Activated naive CD4-positive, alpha-beta T cell (primary cell): ENCODE measurements at places on chromosomes 1 and 21.

- DNase-seq: no peak
Observed at GRCh38 chr1:96076589-96076988, 645.0 kb upstream of the PTBP2 start.

GRCh38 chr1:39675220-39675619 is 3.3 kb upstream of the NT5C1A start:
- DNase-seq: no peak

DNA sequence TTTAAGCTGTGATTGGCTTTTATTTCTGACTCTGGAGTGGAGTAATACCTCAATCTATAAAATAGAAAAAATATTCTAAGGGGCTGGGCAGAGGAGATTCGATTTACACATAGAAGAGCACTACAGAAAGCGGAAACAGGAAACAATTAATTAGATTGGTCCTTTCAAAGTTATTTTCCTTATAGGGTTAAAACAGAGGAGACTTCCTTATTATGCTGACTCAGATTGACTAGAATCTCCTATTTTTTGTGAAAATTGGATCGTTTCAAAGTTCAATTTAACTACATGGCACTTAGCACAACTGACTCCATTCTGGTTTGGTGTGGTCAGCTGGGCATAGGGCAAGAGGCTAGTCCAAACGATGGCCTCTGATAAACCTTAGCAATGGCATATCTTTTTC is 48.3 kb upstream of the NCAM2 start:
- no peak for DNase-seq

DNA sequence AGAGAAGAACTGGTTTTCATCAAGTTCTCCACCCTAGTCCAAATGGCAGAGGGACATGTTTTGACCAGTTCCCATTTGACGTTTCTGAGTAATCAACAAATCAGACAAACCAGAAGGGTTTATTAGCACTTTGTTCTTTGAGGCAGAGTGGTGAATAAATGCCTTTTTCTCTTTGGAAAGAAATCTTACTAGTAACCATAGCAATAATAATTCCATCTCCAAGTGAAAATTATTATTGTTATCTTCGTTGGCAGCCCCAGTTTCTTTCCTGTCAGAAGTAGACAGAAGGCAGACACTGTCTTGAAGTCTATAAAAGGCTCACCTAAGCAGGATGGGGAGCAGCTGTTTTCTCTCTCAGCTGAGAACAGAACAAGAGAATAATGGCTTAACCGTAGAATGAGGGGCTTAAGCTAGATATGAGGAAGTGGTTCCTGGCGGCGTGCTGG is 391.6 kb downstream of the PBX1 start:
- DNase-seq: no peak

GRCh38 chr1:20212685-20213331 is 26.5 kb upstream of the PLA2G2C start:
- no peak for DNase-seq

- no peak for DNase-seq
Observed at GRCh38 chr1:1092894-1093609, 18.9 kb upstream of the RNF223 start.

DNA sequence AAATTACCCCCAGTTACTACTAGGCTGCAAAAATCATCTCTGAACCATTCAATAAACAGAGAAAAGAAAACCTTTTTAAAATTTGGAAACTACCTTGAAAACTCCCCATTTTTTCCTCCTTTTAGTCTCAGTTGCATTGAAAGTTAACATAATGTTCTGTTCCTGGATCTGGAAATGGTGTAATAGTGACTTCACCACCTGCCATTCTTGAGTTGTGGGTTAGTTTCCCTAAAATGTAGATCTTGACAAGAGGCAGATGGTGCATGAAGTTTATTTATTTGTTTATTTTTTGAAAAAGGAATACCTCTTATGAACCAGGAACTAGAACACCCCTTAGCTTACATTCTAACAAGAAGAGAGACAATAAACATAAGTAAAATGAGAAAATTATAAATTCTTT is 72.8 kb downstream of the ATF6 start:
- no peak for DNase-seq

- DNase-seq: no peak
Observed at GRCh38 chr1:90621986-90622385, 95.1 kb downstream of the BARHL2 start.

- no peak for DNase-seq
Observed at GRCh38 chr1:100443811-100444571, 91.7 kb downstream of the CDC14A start.

DNA sequence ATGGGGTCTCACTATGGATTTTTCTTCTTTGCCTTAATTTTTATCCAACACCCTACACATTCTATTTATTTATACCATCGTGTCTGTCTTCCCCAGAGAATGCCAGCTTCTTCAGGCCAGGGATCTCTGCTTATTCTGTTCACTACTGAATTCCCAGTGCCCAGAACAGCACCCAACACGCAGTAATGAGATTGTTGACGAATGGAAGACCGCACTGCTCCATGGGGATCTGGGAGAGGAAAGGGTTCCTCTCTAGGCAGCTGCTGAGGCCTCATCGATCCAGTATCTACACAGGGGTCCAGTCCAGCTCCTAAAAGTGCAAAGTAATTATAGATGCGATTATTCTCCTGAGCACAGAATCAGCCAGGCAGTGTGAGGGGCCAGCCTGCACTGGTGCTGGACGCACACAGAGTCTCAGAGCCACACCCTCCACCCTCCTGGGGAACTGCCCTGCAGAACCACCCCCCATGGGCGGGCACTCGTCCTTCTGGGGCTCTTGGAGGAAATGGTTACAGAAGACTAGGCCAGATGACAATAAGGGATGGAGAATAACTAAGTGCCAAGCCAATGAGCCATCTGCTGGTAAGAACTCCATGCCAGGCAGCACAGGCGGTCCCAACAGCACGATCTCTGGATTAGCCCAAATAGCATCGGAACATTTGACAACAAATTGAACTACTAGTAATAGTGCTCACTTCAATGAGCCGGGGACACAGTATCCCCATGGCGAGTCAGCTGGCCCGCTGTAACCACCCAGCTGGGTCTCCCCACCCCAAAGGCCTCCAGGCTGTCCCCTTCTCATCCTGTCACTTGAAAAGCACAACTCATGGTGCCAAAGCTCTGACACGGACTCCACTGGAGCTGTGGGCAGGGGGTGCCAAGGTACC is 1.7 kb upstream of the PDE9A start:
- DNase-seq: no peak

DNA sequence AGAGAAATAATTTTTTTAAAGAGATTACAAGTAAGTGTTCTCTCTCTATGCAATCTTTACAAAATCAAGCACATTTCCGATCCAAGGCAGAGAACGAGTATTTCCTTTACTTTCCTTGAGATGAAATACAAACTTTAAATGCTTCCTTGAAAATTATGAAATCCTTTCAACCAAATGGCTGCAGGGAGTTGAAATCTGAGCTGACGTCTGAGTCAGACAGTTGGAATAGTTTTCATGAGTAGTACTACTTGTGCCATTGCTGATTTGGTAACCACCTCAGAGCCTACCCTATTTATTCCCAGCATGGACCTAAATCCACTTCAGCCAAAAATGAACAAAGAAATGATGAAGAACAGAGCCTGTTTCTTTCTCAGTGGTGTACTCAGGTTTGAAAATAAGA is 183.6 kb downstream of the GIPC2 start:
- DNase-seq: no peak

DNA sequence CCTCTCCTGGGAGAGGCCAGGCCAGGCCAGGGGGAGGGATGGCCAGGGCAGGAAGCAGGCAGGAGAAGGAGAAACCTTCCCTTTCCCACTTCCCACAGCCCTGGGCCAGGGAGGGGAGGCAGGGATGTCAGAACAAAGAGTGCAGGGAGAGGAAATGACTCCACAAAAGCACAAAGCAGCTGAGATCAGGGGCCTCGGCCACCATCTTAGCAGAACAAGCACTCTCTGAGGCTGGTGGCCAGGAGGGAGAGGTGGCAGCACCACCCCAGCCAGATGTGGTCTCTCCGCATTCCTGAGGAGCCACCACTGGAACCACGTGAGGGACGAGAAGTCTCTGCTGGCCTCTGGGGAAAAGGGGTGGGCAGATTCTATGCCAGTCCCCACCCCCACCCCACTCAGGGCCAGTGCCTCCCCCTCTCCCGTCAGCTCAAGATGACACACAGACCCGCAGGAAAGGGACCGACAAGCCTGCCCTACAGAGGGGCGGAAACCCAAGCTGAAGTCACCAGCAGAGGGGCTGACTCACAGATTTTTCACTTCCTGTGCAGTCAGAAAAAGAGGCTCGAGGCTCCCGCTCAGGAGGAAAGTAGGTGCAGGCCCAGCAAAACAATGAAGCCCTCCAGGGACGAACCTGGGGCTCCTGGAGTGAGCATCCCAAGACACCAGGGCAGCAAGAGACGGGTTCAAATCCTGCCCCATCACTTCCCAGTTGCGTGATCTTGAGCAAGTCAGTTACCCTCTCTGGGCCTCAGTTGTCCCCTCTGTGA is 24.1 kb upstream of the ALDH4A1 start:
- DNase-seq: peak; percentile 48

DNA sequence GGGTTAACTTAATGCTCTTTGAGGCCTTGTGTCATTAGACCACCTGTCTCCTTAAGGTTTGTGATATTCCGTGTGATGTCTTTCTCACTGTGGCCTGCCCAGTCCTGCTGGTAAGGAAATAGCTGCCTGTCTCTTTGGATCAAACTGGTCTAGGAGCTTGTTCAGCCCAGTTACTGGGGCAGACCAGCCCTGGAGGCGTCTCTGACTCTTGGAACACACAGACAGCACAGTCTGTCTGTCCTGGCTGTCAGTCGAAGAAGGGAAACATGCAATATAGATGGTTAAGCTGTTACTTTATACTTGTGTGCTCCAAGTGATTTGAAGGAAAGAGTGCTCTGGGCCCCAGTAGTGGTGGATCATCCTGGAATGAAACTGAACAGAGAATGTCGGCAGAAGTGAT is 20.4 kb downstream of the PBX1 start:
- DNase-seq: no peak

DNA sequence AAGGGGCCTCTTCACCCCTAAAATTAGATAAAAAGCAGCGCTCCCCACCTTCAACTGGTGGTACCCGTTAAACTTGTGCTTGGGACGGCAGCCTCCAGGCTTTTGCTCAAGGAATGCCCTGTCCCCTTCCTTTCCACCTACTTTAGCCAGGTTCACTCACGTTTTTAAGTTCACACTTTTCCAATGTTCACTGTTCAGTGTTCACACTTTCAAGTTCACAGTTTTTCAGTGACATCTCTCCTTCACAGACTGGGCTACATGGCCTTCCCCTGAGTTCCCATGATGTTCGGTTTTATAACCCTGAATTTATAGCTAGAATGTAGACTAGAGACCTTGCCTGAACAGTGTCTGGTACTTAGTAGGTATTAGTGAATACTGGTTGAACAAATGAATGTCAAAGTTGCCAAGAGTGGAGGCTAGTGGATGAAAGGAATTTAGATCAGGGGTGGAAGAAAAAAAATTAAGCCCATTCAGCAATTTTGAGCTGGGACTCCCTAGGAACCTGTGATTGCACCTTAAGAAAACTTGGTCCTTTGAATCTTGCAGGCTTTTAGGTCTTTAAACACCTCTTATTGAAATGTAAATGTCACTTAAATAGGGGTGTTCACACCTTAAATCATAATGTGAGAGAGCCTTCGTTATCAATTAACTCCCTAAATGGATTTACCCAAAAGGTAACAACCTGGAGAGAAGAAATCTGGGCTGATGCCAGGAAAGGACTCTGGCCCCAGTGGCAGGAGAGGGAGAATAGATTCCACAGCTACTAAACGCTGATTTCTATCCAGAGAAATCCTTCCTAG is 12.3 kb downstream of the BTG2 start:
- DNase-seq: no peak

- no peak for DNase-seq
Observed at GRCh38 chr1:166080277-166080966, 86.4 kb downstream of the FAM78B start.

DNA sequence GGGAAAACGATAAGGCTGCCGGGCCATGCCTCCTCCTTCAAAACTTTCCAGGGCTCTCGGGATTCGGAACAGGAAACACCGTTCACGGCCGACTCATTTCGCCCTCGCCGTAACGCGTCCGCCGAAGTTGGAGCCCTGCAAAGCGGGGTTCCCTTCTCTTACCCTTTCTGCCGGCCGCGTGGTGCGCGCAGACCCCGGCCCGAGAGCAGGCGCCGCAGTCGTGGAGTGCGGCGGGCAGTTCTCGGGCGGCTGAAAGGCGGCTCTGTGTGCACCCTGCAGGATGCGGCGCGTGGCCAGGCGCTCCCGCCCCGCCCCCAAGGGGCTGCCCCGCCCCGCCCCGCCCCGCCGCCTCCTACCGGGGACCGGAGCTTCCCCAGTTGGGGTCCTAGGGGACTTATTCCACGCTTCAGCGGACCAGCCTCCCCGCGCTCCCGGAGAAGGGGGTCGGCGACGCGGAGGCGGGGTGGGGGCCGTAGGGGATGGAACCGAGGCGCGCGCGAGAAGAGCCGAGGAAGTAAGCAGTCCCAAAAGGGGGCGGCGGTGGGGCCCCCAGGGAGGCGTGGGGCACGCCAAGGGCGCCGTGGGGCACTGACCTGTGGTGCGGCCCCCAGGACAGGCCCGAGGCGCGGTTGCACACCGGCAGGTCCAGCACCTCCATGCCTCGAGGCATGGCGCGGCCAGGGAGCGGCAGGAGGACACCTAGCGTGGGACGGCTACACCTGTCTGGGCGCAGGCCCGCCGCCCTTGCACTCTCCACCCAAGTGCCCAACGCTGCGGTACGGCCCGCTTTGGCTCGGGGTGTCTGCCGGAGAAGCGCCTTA is at the start of gene MCOLN2:
MCOLN2 (minus strand) TSS at position 268 of the 821 bp plus-strand sequence; CDS start at position 27, 241 bp downstream.
- DNase-seq: peak; percentile 9

GRCh38 chr1:218661411-218661810 is 316.3 kb downstream of the TGFB2 start:
- no peak for DNase-seq

DNA sequence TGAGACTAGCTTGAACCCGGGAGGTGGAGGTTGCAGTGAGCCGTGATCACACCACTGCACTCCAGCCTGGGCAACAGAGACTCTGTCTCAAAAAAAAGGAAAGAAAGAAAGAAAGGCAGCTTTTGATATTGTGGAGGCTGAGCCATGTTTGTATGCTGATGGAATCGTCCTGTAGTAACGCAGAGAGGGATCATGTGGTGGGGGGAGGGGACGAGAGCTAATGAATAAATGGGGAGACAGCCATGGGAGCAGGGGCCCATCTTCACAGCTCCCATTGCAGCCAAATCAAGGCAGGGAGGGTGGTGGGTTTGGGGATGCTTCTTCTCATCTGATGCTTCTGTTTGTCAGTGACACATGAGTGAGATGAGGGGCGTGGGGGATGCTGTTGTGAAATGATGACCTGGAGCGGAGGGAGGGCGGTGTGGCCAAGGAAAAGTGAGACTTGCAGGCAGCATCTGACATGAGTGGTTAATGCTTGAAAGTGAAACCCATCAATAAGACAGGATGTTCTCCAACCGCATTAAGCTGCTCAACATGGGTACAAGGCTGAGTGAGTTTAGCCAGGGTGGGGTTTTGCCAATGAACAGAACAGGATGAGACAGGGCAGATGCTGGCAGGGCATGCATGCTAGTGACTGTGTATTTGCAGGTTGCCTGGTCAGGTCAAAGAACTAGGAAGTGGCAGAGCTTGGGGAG is 16.7 kb downstream of the SPATA21 start:
- DNase-seq: no peak
